ENCODE measurements at places on chromosomes 7 and 10.

DNA sequence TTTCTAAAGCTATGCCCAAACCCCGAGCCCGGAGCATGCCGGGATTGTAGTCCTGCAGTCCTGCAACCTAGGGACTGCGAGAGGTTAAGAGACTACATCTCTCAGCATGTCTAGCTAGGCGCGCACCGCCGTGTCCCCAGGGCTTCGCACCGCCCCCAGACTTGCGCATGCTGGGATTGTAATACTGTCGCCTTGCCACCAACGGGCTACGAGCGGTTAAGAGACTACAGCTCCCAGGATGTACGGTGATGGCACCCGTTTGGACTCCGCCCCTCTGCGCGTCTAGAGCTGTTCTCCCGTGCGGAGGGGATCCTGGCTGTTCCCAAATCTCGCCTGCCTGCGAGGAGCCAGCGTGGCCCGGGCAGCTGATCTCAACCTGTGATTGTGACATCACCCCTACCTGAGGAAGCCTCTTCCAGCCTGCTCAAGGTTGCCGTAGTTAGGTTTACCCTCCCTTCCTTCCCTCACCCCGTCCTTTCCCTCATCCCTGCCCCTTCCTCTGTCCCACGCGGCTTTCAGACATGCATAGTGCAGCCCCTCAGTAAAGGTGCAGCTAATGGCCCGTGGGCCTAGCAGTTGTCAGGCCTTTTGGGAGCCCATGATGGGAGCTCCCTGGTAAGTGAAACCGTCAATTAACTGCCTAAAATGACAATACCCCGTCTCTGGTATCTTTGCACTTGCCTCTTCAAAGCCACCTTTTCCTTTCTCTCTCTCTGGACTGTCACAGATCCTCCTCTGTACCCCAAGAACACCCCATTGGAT, 6.3 kb upstream of the ZNF736 start:
- peak; percentile 95 for DNase-seq

DNA sequence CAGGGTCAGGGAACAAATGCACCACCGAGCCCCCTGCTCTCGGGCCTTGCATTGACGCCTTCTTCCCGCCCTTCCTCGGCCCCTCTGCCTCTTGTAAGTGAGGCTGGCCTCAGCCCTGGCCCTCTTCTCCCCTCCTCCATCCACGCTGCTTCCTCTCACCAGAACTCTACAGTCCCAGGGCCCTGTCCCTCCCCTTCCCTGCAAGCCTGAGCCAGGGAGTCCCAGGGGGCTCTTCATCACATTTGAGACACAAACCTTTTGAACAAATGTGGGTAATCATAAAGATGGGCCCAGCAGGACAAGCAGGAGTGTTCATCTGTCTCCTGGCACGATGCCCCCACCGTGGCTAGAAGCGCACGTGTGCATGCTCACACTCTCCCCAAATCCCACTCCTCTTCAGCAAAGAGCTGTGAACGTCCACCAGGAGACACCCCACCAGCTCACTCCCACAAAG, 57.7 kb downstream of the SLIT1 start:
- DNase-seq, result no peak

GRCh38 chr10:102003541-102003940, 52.4 kb downstream of the ARMH3 start:
- DNase-seq, result no peak

GRCh38 chr7:116367171-116367813, 132.2 kb upstream of the CAV2 start:
- no peak for DNase-seq

DNA sequence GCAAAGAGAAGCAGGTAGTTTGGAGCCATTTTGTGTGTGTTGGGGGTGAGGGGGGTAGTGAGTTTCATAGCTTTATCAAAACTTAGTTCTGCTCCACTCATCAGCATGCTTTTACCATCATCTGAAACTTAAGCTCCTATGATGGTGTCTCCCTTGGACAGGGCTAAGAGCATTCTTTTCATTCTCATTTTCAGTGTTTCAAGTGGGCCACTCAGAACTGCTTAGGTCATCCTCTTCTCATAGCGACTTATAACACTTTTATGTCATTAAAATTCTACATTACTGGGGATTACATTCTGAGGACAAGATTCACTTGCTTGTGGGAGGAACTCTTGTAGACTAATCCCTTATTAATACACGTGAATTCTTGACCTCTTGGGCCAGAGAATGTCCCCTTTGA, 649.4 kb downstream of the SUGCT start:
- no peak for DNase-seq

DNA sequence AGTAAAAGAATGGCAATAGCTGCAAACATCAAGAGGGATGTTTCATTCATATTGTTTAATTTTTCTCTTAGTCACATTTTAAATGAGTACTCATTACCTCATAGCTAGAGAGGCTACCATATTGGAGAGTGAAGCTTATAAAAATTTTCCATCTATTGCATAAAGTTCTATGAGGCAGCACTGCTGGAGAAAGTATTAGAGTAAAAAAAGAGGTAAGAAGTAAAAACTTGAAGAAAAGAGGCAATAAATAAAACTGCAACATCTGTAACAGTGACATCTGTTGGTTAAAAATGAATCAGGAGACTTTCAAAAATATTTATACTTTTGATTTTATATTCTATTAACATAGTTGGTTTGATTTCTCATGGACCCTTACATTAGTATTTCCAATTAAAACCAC, 284.5 kb upstream of the SEMA3D start:
- DNase-seq, result no peak

DNA sequence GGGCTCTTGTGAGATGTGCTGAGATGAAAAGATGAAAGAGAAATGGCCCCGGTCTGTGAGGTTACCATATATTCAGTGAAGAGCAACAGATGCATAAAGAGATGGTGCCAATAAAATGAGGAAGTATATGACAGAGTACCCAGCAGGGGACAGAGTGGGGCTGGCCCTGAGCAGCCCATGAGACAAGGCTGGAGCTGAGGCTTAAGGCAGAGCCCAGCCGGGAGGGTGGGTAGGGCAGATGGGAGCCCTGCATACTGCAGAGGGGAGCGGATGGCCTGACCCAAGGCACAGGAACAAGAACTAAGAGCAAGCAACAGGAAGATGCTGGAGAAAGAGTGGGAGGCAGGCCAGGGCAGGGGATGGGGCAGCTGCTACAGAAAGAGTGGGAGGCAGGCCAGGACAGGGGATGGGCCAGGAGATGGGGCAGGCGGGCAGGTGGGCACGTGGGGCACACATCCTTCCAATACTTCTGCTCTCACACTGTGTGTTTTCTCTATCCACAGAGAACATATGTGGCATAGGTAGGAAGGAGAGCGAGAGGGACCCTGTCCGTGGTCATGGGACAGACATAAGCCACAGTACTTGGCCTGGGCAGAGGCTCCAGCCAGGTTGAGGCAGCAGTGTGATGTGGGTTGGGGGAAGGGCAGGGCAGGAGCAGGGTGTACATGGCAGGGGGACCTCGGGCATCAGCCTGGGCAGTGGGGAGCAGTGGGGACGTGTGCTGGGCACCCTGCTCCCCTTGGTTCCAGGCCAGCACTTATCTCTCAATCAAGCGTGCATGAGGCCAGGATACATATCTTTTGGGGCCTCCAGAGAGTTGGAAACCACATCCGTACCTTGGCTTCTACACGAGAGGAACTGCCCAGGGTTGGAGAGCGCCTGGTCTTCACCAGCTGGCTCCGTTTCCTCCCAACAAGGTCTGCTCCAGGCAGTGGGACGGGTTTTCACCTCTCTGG, 91.6 kb upstream of the IKZF1 start:
- peak; percentile 38 for DNase-seq

- no peak for DNase-seq
Observed at GRCh38 chr7:142356166-142356565, 98.3 kb upstream of the PRSS58 start.

- peak; percentile 7 for DNase-seq
Observed at GRCh38 chr10:132511121-132512051, 26.2 kb upstream of the INPP5A start.
